T-helper 2 cell treated with Interferon-gamma antibody and Interleukin-4, amounts not matched to agents 5 μg/mL and 100 μg/mL, for 36 hours (primary cell): ENCODE measurements at places on chromosomes 7 and 10.

GRCh38 chr7:64876792-64877713 lies 26.0 kb upstream of the ZNF273 start:
- H3K36me3 ChIP-seq, result no peaks in the 10 kb centered on the region
- H3K27ac ChIP-seq, result no peak overlapping the region
- DNase-seq, result peak; percentile 35
- H3K27me3 ChIP-seq, result no peaks in the 10 kb centered on the region
- peaks cover 4% of the 10 kb centered on the region for H3K4me1 ChIP-seq

DNA sequence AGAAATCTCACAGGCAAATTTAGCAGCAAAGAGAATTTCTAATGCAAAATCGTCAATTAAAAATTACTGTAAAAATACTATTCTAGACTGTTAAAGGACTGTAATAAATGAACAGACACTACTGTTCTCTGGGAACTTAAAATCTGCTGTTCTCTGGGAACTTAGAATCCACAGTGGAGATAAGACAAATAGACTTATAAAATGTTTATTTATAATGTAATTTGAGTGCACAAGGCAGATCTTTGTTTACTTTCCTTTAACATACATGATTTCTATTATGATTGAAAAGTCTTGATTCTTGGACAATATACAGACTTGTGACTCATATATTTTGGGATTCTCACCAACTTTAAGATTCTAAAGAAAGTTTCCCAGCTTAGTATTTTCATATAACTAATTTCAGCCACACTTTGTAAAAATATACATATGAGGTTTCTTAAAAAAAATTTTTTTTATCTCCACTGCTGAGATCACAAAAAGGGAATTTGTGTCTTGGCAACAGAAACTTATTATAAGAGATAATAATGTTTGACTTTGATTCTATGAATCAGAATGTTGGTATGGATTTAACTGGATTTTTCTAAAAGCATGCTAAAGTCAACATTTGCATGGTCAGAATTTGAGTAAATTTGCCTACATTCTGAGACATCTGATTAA lies 166.3 kb upstream of the RHOBTB1 start:
- H3K27ac ChIP-seq, result no peak overlapping the region
- H3K4me3 ChIP-seq, result no peak overlapping the region
- no peaks in the 10 kb centered on the region for H3K4me1 ChIP-seq
- no peak for DNase-seq
- H3K36me3 ChIP-seq, result no peaks in the 10 kb centered on the region
- peaks cover 11% of the 10 kb centered on the region for H3K27me3 ChIP-seq

DNA sequence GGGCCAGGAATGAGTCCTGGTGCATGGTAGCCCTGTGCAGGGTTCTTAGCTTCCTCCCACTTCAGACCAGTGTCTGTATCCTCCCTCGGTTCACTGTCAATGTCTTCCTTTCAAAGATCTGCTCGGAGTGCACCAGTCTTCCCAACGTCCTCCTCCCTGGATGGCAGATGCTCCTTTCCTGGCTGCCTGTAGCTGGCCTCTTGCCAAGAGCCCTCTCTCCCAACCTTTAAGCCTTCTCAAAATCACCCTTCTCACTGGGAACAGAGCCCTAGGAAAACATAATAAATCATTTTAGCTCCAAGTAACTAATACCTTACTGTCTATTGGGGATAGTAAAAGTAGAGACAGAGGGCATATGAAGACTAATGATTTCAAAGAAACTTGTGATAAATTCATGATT lies 490.6 kb downstream of the CCSER2 start:
- H3K27ac ChIP-seq, result no peak overlapping the region
- no peaks in the 10 kb centered on the region for H3K27me3 ChIP-seq
- no peak overlapping the region for H3K4me3 ChIP-seq
- no peak for DNase-seq

- H3K27ac ChIP-seq, result no peak overlapping the region
- DNase-seq, result no peak
- no peak overlapping the region for H3K4me3 ChIP-seq
- no peaks in the 10 kb centered on the region for H3K4me1 ChIP-seq
- no peaks in the 10 kb centered on the region for H3K36me3 ChIP-seq
Observed at GRCh38 chr7:33773053-33773452, 132.3 kb upstream of the BMPER start.

- H3K4me3 ChIP-seq, result no peak overlapping the region
- no peaks in the 10 kb centered on the region for H3K27me3 ChIP-seq
- DNase-seq, result no peak
- H3K27ac ChIP-seq, result no peak overlapping the region
Observed at GRCh38 chr10:121792198-121792597, 135.6 kb downstream of the ATE1 start.

GRCh38 chr7:7109934-7110333 lies 72.4 kb upstream of the C1GALT1 start:
- H3K4me1 ChIP-seq, result peaks cover 11% of the 10 kb centered on the region
- peaks cover 9% of the 10 kb centered on the region for H3K27me3 ChIP-seq
- H3K36me3 ChIP-seq, result peaks cover 3% of the 10 kb centered on the region
- no peak for DNase-seq
- no peak overlapping the region for H3K27ac ChIP-seq
- no peak overlapping the region for H3K4me3 ChIP-seq

DNA sequence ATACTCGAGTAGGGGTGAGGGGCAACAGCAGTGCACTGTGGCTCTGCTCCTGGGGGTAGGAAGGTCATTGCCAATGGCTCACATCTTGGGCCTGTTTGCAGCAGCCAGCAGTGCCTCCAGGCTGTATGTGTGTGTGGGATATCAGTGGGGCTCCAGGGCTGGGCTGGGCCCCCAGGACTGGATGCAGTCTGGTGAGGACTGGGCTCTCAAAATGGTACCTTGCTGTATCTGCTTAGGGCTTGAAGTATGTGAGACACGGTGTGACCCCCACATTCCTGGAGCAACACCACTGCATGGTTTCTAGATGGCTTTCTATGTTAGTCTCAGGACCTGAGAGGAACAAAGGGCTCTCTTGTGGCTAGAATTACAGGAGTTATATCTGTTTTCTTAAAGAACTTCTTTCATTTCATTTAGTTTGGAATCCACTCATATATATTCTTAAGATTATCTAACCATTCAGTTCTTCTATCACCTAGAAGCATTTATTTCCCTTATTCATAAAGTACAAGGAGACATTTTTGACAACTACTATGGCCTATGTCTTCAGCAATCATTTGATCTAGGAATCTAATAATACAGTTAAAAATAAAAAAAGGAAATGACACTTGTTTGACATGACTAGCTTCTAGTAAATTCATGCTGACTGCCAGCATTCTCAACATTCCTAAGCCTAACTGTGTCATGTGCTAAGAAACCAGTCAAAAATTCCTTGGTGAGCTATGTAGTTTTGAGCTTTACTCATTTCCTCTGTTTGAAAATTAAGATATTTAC lies 443.2 kb upstream of the SEMA3A start:
- H3K36me3 ChIP-seq, result no peaks in the 10 kb centered on the region
- no peaks in the 10 kb centered on the region for H3K4me1 ChIP-seq
- DNase-seq, result no peak

GRCh38 chr7:107563081-107563774 lies 492 bp downstream of the COG5 start:
- H3K27ac ChIP-seq, result peak overlapping the region; percentile 90
- H3K4me3 ChIP-seq, result peak overlapping the region; percentile 83
- no peak for DNase-seq
- peaks cover 9% of the 10 kb centered on the region for H3K36me3 ChIP-seq
- no peaks in the 10 kb centered on the region for H3K27me3 ChIP-seq
- peaks cover 52% of the 10 kb centered on the region for H3K4me1 ChIP-seq

- H3K27ac ChIP-seq, result peak overlapping the region; percentile 69
- peak overlapping the region; percentile 40 for H3K4me3 ChIP-seq
- H3K36me3 ChIP-seq, result no peaks in the 10 kb centered on the region
- peak; percentile 73 for DNase-seq
- H3K27me3 ChIP-seq, result peaks cover 5% of the 10 kb centered on the region
Observed at GRCh38 chr10:127990846-127991542, 84.1 kb downstream of the PTPRE start.

GRCh38 chr10:89080660-89081059 lies 90.1 kb downstream of the FAS start:
- no peak for DNase-seq
- H3K4me3 ChIP-seq, result no peak overlapping the region
- peaks cover 26% of the 10 kb centered on the region for H3K4me1 ChIP-seq
- H3K27ac ChIP-seq, result no peak overlapping the region
- H3K36me3 ChIP-seq, result no peaks in the 10 kb centered on the region
- no peaks in the 10 kb centered on the region for H3K27me3 ChIP-seq

- peaks cover 10% of the 10 kb centered on the region for H3K4me1 ChIP-seq
- no peaks in the 10 kb centered on the region for H3K36me3 ChIP-seq
- H3K27ac ChIP-seq, result no peak overlapping the region
- peak overlapping the region; percentile 85 for H3K4me3 ChIP-seq
- DNase-seq, result peak; percentile 39
- H3K27me3 ChIP-seq, result peaks cover 6% of the 10 kb centered on the region
Observed at GRCh38 chr7:74269757-74270277, 15.6 kb upstream of the RFC2 start.

DNA sequence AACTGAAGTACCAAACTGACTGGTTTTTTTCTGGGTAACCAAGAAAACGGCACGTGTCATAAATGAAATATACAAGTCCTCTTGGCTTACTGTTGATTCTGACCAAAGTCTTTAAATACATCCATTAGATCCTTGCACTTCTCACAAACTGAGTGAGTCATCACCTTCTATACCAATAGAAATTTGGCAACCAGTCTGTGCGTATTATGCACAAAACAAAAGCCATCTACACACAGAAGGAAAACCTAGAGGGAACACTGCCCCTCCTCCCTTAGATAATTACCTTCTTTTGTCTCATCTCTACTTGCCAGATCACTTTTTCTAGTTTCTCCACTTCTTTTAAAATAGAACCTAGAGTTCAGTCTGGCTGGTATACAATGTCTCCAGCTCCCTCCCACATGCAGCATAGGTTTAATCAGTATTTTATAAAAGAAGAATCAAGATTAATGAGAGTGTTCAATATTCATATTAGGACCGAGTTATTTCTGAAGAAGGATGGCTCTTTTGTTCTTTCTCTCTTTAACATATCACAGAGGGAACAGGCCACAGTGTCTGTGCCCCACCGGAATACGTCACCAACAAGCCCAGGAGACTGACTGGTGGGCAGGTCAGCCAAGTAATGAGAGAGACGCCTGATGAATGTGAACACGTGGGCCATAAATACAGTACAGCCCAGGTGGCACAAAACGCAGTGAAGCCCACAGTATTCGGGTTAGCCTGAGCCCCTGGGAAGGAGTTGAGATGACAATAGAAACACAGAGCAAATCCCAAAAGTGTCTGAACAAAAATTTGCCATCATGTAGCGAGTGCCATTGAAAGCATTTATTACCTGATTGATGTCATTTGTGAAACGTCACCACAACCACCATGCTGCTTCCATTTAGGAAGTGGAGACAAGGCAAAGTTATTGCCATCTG lies 91.3 kb downstream of the KIAA1549 start:
- no peak overlapping the region for H3K4me3 ChIP-seq
- peaks cover 11% of the 10 kb centered on the region for H3K4me1 ChIP-seq
- H3K27ac ChIP-seq, result no peak overlapping the region
- peaks cover 6% of the 10 kb centered on the region for H3K27me3 ChIP-seq
